ENCODE measurements at places on chromosomes 2 and 18.
A peak's percentile ranks its signal among the peaks of the same experiment; 100 is the strongest.

- peak; percentile 38 for DNase-seq
Measured at GRCh38 chr2:104758199-104758620, 95.7 kb upstream of the POU3F3 start.

GRCh38 chr2:111226876-111227700 lies 106.4 kb downstream of the BCL2L11 start:
- no peak for DNase-seq

- DNase-seq: no peak
Measured at GRCh38 chr2:3491306-3491705, 28.0 kb downstream of the ADI1 start.

- DNase-seq: no peak
Measured at GRCh38 chr2:181575024-181575649, 81.8 kb downstream of the CERKL start.

GRCh38 chr2:55235724-55236538 lies 3.4 kb downstream of the RPS27A start:
- DNase-seq: no peak

GRCh38 chr2:24734741-24735140 lies 58.5 kb downstream of the PTRHD1 start:
- DNase-seq: no peak

- DNase-seq: no peak
Measured at GRCh38 chr2:238431456-238431855, 4.7 kb downstream of the ASB1 start.

GRCh38 chr2:85770786-85771409 lies 17.1 kb downstream of the ATOH8 start:
- DNase-seq: no peak

GRCh38 chr2:231644426-231644825 lies 51.8 kb downstream of the TEX44 start:
- no peak for DNase-seq

- no peak for DNase-seq
Measured at GRCh38 chr2:176390276-176391147, 121.3 kb downstream of the MTX2 start.

DNA sequence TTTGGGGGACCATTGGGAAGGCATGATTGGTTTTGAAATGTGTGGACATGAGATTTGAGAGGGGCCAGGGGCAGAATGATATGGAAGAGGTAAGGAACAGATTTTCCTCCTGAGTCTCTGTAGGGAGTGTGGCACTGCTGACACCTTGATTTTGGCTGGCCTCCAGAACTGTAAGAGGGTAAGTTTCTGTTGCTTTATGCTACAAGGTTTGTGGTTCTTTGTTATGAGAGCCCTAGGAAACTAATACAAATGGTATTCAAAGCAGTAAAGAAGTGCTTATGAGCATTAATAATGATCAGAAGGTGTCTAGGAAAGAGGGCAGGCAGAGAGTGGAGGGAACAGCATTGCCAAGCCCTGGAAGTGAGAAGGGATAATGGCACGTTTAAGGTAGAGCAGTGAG lies 574.3 kb upstream of the NXPH2 start:
- no peak for DNase-seq

DNA sequence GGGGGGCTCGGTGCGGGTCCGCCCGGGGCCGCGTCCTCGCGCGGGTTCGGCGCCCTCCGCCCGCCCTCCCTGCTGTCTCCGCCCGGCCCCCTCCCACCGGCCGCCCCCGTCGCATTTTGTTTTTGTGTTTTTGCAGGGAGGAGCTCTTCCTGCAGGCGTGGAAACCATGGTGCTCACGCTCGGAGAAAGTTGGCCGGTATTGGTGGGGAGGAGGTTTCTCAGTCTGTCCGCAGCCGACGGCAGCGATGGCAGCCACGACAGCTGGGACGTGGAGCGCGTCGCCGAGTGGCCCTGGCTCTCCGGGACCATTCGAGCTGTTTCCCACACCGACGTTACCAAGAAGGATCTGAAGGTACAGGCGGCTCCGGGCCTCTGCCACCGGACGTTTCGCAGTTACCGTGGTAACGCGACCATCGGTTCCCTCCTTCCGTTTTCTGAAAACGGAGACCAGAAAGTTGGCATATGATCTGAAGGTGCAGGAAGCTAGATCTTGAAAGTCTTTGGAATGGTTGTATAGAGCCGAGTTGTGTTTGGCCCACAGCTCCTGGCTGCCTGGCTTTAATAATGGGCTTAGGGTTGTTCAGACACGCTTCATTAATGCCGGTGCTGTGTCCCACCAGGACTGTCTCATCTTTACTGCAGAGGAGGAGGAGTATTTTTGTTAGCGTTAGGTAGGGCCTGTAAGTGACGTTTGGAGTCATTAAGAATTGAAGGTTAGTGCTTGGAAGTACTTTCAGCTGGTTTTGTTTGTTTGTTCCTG lies 891 bp downstream of the KDM3A start:
- peak; percentile 53 for DNase-seq

DNA sequence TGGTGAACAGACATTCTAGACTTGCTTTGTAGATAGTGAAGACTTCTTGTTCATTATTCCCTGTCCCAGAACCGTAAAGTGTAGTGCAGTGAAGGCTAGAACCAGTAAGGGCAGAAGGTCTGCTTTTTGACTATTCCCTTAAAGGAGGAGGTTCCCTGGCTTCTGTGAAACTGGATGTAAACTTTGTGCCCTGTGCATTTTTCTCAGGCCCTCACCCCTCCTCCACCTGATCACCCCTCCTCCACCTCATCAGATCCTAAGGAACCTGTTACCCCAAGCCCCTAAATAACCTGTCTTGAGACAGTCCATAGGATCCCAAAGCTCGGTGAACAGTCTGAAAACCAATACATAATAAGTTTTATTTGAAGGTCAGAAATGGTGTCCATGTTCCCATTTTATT lies 33.7 kb downstream of the SFT2D3 start:
- DNase-seq: no peak

GRCh38 chr2:221289846-221290245 lies 282.3 kb downstream of the EPHA4 start:
- DNase-seq: no peak

- no peak for DNase-seq
Measured at GRCh38 chr18:52337276-52337675, 2.7 kb upstream of the DCC start.

DNA sequence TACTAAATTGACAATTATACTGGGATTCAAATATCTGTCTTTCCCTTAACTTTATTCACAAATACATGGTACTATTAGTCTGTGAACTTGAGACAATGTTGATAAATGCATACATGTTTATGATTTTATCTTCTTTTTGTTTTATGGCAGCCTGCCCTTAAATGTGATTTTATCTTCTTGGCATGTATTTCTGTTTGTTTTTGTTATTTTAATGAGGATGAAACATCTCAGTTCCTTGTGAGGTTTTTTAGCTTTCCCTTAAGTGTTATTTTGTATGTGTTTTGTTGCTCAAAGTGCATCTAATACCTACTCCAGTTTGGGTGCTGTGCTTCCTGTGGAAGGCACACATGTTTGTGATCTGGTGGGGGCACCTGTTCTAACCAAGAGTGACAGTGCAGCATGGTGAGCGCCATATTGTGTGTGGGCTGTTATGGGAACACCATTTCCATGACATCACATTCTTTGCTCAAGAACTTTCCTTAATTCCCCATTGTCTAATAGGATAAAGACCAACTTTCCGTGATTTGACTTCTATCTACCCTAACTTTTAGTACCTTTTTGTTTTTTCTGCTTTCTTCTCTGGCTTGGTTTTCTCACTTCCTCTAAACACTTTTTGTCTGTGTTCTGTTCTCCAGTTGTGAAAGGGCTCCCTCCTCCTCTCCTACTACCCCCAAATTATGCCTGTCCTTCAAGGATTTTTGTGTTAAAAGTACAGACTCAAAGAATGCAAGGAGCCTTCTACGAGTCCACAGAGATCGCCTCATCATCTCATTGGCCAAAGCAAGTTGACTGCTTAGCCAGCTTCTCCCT lies 162.1 kb upstream of the TTC39C start:
- DNase-seq: no peak

DNA sequence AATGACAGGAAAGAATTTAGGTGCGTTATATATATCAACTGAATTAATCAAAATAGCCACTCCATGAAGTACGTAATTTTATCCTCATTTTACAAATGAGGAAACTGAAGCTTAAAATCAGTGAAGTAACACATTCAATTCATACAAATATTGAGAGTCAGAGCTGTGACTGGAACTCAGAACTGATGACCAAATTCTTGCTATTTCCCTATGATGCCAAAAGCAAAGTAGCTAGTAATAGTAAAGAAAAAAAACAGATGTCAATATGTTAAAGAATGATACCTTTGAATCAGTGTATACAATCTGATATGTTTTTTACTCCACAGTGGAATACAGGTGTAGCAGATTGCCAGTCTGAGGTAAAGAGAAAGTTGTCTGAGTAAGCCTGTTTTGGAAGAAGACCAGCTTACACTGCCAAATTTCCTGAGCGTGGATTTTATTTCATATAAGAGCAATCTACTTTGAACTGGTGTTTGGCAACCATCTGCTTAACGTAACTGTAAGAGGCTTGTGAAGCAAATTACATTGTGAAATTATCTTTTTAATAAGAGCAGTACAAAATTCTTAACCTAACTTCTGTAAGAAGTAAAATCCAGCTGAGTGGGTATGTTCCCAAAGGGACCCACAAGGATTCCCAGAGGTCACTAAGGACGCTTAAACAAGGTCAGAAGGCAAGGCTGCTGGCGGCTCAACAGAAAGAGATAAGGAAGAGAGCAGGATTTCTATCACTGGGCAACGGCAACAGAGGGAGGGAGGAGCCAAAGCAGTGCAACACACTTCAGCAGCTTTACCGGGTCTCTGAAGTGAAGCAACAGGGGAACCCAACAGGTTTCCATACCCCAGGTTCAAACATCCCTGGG lies 85.6 kb downstream of the IKZF2 start:
- no peak for DNase-seq

DNA sequence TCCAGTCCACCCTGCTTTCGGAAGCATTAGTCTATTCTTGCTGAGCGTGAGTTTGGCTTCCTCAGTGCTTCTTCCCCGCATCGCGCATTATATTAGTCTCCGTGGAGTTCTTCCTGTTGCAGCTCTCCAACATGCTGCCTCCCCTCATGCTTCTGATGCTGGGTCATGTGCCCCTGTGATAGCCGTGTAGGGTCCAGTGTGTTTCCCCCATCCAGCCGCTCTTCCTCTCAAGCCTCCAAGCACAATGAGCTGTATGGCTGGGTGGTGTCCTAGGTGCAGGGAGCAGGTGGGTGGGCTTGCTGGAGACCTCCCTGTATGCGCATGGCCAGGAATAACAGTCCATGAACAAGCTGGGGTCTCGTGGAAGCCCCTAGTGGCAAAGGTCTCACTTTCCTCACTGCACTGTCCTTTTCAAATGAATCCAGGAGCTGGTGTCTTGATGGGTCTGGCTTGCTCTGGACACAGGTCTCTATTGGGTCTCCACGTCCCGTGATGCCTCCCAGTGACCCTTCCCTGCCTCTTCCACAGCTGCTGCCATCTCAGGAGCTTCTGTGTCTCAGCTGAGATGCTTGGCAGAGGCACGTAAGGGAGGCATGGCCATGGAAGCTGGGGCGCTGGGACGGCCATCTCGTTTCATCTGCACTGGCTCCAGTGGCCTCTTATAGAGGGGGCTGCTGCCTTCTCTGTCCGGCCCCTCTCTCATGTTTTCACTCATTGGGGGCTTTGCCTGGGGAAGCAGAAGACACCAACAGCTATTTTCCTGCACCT lies 54.8 kb upstream of the HDAC4 start:
- no peak for DNase-seq

GRCh38 chr2:84493514-84493913 lies 22.8 kb upstream of the DNAH6 start:
- peak; percentile 7 for DNase-seq

DNA sequence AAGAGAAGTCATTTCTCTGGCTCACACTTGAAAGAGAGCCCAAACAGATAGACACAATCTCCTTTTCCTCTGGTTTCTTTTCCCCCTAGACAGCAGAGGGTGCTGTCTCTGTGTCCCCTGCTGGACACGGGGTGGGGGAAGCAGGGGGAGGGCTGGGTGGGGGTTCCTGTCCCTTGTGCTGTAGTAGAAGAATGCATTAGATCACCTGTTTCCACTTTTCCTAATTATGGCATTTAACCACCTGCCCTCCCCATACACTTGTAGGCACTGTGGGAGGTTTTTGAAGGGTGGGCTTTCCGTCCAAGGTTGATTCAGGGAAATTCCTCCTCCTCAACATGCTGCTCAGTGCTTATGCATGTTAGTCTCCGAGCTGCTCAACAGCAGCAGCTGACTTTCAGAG lies 206.2 kb upstream of the EPAS1 start:
- DNase-seq: no peak

- DNase-seq: no peak
Measured at GRCh38 chr18:57900906-57901435, 97.9 kb upstream of the ATP8B1 start.

DNA sequence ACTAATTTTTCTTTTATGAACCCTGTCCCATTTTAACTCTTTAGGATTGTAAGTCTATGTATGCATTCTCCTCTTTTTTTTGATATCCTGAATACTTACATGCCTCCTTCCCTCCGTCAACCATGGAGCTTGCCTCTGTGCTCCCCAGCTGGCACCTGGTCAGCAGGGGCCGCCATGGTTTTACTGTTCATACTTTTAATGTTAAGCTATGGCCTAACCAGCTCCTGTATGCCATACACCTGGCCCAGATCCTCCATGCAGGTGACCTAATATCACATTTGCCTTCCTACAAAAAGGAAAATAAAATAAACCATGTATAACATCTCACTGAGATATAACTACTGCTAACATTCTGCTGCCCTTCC lies 283.1 kb upstream of the TRIB2 start:
- peak; percentile 17 for DNase-seq

- DNase-seq: no peak
Measured at GRCh38 chr18:6537475-6537874, 122.8 kb upstream of the L3MBTL4 start.

DNA sequence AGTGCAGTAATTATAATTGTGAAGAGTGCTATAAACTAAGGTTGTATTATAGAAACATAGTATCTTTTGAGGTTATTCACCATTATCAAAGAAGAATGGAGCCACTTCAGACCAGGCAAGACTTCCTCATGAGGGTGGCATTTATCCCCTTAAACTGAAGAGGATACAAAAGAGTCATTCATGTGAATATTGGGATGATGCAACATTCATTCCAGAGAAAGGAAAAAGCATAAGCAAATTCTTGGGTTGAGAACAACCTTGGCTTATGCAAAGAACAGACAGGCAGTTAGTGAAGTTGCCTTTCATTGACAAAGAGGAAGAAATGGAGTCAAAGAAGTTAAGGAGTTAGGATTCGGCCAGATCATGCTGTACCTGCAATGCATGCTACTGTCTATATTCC lies 682.5 kb downstream of the MBD2 start:
- no peak for DNase-seq

DNA sequence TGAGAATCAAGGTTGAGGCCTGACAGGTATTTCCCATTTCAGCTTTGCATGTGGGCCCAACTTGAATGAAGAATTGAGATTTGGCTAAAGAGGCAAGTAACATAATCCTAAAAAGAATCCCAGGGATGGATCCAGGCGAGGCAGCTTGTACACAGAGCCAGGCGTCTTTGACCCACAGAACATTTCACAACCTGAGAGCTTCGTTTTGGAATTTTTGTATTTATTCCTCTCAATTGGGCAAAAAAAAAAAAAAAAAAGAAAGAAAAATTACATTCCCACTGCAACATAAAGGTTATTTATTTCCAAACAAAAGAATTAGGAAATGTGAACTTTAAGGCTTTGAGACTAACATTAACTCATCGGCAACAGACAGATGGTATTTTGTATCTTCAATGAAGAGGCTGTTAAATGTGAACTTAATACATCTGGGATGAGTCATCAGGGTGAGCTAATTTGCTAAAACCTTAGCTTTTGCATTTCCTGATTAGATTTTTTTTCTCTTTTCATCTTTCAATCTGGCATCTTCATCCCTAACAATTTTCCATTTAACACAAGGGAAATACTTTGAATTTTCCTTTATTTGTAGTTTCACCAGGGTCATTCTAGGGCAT lies 478.5 kb upstream of the TNP1 start:
- no peak for DNase-seq
